Right cardiac atrium (tissue), 5 donors: ENCODE measurements at places on chromosomes 7 and 10. TPM values are rescaled to one million over a fixed set of nuclear protein-coding genes. Genes with fewer than 3 reads are reported as not detected.

DNA sequence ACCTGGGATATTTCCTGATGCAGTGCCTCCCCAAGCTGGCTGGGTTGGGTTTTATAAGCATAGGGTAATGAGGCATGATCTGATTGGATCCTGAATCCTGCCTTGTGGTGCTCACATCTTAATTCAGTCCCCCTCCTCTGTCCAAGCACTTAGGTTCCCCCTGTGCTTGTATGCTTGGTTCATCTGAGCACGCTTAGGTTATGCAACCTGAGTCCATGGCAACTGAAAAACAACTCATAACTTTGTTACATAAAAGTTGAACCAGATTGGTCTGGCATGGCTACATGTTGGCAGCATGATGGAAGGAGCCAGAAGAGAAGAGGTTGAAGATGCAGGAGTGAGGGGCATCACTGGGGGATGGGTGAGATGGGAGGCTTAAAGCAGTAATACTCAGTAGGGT is 57.3 kb upstream of the OSBPL3 start:
- DNase-seq: no peak

GRCh38 chr7:69677881-69678493 is 79.7 kb downstream of the AUTS2 start:
- no peak for DNase-seq

The ADGRA1 gene
- not detected for total RNA-seq

- peak; percentile 54 for DNase-seq
These were observed 1.4 kb downstream of the FAM3C start for GRCh38 chr7:121394709-121395140.

The HPSE2 gene
- total RNA-seq: not detected

The CDC14C gene
- not detected for total RNA-seq

GRCh38 chr10:119807960-119808697 is 64.5 kb downstream of the MCMBP start:
- no peak for DNase-seq

The FAM25C gene
- not detected for total RNA-seq

DNA sequence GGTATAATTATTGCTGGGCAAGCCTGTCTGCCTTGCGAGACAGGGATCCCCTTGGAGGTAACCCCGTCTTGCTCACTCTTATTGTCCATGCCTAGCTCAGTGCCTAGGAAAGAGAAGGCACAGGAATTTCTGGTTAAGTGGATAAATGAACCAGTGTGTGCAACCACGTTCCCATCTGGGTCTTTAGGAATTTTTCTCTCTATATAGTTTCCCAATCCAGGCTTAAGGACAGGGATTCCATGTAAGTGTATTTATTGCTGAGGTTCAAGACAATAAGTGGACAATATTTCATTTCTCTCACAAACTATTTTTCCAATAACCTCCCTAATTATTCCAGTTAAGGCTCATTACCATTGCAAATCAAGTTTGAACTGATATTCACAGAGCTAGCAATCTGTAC is 8.9 kb upstream of the ADAM12 start:
- no peak for DNase-seq

DNA sequence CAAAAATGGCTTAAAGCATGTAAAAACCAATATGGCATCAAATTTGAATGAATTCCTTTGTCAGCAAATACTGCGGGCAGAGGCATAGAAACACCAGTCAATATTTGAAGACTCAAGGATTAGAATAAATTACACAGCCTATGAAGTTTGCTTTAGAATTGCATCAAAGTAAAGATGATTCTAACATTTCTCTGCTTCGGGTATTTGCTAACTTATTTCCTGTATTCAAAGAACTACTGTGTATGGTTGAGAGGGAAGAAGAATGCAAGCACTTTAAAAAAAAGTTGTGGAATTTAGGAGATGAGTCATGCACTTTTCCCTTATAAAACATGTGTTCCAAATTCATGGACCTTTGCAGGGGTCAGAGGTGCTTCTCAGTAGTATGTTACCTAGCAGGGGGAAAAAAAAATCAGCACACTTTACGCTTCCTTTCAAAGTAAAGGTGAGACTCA is 90.1 kb downstream of the PIP4K2A start:
- no peak for DNase-seq

DNA sequence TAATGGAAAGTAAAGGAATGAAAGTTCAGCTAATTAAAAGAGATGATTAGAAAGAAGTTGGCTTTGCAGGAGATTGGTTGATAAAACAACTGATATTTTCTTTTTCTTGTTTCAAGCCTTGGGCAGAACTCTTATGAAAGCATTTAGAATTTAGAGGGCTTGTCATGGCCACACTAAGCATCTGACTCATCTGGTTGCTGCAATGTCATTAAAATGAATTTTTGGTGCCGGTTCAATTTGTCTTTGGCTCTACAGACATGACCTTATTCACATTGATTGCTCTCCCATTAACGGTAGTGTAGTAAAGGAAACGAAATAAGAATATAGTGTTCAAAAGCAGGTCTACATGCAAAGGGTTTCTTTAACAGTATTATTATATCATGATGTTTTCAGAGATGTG is 1012.4 kb upstream of the C7orf33 start:
- no peak for DNase-seq
